H1 (cell line): ENCODE measurements at places on chromosomes 6 and 20.

GRCh38 chr20:40532103-40532502 is 156.9 kb downstream of the MAFB start:
- peak; percentile 63 for DNase-seq

- DNase-seq = no peak
These were observed 5.7 kb upstream of the TMEM30A start for GRCh38 chr6:75290136-75290945.

GRCh38 chr20:49835031-49835430 is 22.4 kb downstream of the SLC9A8 start:
- DNase-seq = no peak

DNA sequence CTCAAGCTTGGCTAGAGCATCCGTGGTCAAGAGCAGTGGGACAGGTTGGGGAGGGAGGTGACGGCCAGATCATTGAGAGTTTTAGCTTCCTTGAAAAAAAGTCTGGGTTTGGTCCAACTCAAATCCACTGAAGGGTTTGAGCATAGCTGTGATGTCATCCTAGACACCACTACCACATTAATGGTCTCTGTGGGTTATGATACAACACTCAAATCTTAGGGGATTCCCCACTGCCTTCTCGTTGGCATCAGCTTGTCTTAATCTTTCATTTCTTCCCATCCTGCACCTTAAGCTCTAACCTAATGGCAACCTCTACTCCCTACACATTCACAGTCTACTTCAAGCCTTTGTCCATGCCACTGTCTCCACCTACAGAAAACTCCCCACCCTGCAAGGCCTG is 77.3 kb downstream of the BMP6 start:
- DNase-seq = no peak

- DNase-seq = no peak
These were observed 30.4 kb downstream of the DEFB114 start for GRCh38 chr6:49933526-49933925.

DNA sequence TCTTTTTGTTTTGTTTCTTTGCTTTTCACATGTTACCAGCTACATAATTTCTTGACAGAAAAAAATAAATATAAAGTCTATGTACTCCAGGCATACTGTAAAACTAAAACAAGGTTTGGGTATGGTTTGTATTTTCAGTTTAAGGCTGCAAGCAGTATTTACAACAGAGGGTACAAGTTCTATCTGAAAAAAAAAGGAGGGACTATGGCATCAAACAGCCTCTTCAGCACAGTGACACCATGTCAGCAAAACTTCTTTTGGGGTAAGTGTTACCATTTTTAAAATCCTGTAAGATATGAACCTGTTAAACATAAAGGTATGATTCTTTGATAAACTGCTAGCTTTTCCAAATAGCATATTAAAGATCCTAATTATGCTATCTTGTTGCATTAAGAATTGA is 393 bp downstream of the RUNX2 start:
- DNase-seq = no peak

GRCh38 chr6:148200293-148200692 is 142.3 kb upstream of the SASH1 start:
- DNase-seq = no peak

GRCh38 chr6:35449287-35449881 is 2.8 kb upstream of the FANCE start:
- no peak for DNase-seq

GRCh38 chr20:44532259-44532980 is 10.6 kb upstream of the SERINC3 start:
- no peak for DNase-seq

GRCh38 chr6:46733341-46733801 is 1.8 kb downstream of the PLA2G7 start:
- no peak for DNase-seq
